Endothelial cell of umbilical vein (primary cell): ENCODE measurements at places on chromosomes 1 and 21. TPM values are rescaled to one million over a fixed set of nuclear protein-coding genes. Genes with fewer than 3 reads are reported as not detected.

The ECM1 gene
- polyA plus RNA-seq = 16.6 and 20.5 TPM in 2 replicates

The AGT gene
- polyA plus RNA-seq = not detected in 2 replicates

The CCDC181 gene
- polyA plus RNA-seq = 0.11 and 0.22 TPM in 2 replicates

The ETNK2 gene
- polyA plus RNA-seq = 27.5 and 32.9 TPM in 2 replicates

The RIMS3 gene
- 0.08 and 0.14 TPM in 2 replicates for polyA plus RNA-seq

The ANKRD34A gene
- polyA plus RNA-seq = 0.41 and 0.43 TPM in 2 replicates

The PRR9 gene
- not detected in 2 replicates for polyA plus RNA-seq

The ENTREP3 gene
- 26.6 and 27.4 TPM in 2 replicates for polyA plus RNA-seq

The GBP1 gene
- polyA plus RNA-seq = 9.8 and 11.6 TPM in 2 replicates

The TMOD4 gene
- 0.22 TPM in 1 of 2 replicates, not detected in the other for polyA plus RNA-seq

The FCRL5 gene
- polyA plus RNA-seq = not detected in 2 replicates

The MAP3K7CL gene
- 4.5 and 6.1 TPM in 2 replicates for polyA plus RNA-seq

- DNase-seq = no peak
Measured at GRCh38 chr1:244559561-244559960, 93.4 kb upstream of the DESI2 start.

DNA sequence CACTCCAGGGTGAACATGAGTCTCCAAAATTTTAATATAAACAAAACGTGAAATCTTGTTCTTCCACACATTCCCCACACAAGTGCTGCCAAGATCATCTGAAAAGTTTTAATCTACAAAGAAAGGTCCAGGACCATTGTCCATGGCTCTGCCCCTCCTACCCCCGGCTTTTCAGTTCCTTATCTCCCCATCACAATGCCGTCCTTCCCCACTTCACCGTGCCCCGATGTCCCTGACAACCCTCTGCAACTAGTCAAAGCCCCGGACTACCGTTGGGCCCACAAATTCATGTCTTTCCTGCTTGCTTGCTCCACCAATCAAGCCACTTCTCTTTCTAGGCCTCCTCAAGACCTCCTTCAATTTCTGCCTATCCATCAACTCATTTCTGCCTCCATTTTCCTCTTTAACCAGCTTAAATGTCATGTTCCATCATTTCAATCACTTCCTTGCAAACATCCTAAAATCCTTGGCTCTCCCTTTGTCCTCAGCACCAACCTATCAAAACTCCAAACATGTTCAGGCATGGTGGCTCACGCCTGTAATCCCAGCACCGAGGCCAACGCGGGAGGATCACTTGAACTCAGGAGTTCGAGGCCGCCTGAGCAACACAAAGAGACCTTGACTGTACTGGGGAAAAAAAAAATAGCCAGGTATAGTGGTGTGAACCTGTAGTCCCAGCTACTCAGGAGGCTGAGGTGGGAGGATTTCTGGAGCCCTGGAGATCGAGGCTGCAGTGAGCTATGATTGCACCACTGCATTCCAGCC, 14.0 kb upstream of the BMP8B start:
- DNase-seq = no peak

DNA sequence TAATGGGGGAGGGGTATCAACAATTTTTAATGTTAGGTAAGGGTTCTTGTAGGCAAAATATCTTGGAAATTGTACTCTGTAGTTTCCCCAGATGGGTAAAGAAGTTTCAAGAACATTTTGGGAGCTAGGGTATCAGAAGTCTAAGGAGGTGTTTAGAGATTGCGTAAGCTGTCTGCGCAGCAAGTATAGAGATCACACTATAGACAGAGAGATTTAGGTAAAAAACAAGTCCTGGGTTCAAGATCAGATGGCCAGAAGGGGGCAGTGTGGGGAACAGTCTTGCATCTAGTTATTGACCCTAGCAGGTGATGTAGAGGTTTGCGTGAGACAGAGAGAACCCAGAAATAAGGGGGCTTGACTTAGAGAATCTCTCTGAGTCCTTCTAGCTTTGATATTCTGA, 80.8 kb downstream of the S1PR1 start:
- no peak for DNase-seq

DNA sequence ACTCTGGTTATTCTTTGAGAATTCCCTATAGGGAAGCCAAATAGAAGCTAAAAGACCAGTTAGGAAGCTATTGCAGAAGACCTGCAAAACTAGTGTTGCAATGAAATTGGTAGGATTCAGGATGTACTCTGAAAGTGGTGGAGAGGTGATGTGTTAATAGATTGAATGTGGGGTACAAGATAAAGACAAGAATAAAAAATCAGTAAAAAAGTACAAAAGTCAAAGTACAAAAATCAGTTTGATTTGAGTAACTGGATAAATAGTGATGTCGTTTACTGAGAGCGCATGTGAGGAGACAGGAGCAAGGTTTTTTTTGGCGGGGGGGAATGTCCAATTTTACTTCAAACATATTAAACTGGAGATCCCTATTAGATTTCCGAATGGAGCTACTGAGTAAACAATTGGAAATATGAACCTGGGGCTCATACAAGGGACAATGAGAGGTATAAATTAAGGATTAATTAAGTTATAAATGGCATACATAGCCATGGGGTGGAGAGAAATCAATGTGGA, 2.5 kb upstream of the DCAF8 start:
- DNase-seq = no peak

- DNase-seq = peak; percentile 80
Measured at GRCh38 chr1:245079021-245079609, 75.7 kb upstream of the KIF26B start.

DNA sequence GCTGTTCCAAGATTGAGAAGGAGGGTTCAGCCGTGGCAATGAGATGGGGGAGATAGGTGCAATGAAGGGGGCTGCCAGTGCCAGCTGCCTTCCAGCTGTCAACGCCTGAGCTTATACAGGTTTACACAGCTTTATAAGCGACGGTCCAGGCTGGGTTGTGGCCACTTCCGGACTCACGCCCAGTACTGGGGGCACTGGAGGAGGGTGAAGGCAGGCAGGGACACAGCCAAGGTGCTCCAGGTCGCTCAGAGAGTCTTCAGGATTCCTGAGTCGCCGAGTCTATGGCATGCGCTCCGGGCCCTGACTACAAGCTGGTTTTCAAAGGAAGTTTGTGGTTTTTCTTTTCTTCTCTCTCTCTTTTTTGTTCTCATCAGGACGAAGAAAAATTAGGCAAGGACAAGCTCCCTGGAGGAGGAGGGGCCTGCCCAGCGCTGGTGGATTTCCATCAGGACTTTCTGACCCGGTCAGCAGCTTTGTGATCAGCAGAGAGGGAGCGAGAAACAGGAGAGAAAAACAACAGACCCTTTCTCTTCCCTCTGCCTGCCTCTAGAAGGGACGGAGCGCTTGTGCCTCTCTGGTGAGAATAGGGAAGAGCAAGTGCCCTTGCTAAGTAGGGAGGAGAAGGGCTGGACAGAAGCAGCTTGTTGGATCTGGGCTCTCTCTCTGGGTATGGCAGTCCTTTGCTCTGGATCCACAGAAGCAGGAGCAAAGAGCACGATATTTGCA, at the start of gene MINDY1:
Gene MINDY1, minus strand, starts transcription at position 576 of the 726 bp plus-strand sequence. CDS start 4,285 bp downstream, outside the sequence.
- peak; percentile 88 for DNase-seq

DNA sequence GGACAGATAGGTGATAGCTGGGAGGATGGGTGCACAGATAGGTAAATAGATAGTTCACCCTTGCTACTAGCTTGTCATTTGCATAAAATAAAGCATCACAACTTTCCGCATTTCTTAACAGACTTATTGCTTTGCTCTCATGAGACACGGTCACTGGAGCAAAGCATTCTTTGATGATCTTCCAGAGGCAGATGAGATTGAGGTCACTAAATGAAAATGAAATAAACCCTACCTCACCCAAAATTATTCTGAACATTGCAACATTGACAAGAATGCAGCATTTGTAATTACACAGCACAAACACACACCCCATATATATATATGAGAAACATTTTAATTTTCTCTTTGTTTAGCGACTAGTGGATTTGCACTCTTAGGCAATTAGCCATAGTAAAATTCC, 107.6 kb downstream of the SNX7 start:
- DNase-seq = no peak

DNA sequence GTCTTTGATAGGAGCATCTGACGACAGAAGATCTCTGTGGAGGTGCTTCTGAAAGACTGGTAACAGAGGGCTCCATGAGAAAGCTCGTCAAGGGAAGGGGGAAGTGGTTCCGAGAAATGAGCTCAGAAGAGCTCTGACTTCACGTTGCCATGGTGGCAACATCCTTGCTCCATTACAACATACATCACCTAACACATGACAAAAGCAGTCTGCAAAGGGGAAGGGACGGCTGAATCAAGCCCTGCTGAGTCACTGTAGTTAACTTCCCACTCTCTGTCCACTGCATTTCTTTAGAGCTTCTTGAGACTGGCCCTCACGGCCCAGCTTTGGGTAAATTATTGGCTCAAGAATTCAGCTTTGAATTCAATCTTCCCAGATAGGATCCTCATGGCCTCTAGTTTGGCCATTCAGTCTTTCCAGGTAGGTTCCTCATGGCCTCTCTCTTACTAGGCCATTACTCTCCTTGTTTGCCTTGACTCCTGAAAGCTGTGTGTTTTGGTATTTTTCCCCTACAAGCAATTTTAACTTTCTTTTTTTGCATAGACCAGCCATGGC, 88.0 kb upstream of the ZNF648 start:
- no peak for DNase-seq

GRCh38 chr1:180560868-180561600, 2.3 kb downstream of the OVAAL start:
- no peak for DNase-seq

DNA sequence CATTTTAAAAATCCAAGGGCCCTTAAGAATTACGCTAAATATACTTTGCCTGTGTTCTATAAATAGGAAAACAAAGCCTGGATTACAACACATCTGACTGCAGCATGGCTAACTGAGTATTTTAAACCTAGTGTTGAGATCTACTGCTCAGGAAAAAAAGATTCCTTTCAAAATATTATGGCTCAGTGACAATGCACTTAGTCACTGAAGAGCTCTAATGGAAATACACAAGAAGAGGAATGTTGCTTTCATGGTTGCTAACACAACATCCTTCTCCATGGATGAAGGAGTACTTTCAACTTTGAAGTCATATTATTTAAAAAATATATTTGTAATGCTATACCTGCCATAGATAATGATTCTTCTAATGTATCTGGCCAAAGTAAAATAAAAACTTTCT, 248.3 kb upstream of the NEGR1 start:
- DNase-seq = no peak

DNA sequence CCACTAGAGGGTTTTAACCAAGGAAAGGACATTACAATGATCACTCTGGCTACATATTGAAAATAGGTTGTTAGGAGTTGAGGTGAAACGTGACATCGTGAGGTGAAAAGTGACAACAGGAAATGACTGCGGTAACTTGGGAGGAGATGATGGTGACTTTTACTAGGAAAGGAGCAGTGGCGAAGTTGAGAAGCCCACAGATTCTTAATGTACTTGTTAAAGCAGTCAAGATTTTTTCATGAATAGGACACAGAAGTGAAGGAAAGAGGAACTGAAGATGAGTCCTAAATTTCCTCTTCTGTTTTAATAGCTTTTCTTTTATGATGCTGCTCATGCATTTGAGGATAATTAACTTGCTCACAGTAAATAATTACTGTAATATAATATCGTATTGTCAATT, 59.5 kb downstream of the OMA1 start:
- no peak for DNase-seq

DNA sequence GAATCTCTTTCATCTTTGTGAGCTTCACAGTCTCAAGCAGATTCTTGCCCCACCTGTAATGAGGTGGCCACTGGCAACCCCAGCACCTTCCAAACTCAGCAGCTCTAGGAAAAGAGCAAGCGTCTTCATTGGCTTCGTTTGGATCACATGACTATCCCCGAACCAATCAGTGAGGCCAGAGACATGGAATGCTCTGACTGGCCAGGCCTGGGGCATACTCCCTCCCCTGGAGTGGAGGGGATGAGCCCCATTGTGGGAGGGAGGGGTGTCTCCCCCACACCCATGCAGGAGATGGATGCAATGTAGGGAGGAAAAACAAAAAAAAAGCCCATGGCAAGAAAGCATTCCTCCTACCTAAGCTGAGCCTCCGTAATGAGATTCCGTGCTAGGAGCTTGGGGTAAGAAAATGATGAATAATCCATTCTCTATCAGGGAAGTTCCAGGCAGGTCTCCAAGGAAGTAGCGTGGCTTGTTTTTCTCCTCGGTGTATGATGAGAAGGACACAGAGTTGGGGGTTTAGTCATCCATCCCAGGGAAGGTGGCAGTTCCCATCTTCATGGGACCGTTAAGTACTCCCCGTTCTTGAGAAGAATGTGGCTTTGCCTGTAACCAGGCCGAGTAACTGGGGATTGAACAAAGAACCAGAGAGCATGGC, 32.7 kb downstream of the FHAD1 start:
- no peak for DNase-seq

DNA sequence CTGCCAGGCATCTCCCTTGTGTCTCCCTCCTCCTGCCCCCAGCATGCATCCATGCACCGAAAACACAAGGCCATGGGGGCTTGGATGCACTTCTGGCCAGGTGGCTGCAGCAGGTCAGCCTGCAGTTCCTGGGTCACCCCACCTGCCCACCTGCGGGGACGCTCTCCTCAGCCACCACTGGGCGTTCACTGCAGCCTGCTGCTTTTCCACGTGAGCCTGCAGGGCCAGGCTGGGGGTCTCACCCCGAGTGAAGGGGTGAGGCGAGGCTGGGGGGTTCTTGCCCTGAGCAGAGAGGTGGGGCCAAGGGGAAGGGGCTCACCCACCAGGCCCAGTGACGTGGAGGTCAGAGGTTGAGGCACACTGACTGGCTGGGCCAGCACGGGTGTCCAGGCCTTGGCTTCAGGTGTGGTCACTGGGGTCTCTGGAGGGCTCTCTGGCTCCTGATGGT, 64.6 kb downstream of the WNT9A start:
- DNase-seq = no peak

- no peak for DNase-seq
Measured at GRCh38 chr1:86100401-86100800, 56.2 kb downstream of the COL24A1 start.

DNA sequence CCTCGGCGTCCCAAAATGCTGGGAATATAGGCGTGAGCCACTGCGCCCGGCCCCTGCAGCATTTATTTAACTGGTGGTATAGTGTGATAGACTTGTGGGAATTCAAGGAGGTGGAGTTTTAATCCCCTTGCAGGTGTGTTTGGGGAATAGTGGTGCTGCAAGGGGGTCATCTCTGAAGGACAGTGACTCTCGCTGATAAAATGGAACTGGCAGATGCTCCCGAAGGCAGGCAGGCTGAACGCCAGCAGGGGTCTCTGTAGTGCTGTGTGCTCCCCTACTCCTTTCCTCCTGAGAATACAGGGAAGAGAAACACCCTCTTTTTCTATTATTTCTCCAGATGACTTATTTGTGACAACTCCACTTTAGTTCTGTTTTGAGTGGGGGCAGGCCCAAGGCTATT, 4.0 kb downstream of the OSCP1 start:
- no peak for DNase-seq
